ENCODE measurements at places on chromosomes 6 and 20. TPM values are rescaled to one million over a fixed set of nuclear protein-coding genes. Genes with fewer than 3 reads are reported as not detected.
A peak's percentile ranks its signal among the peaks of the same experiment; 100 is the strongest.

The RBPJL gene
- not detected for total RNA-seq

- no peak for DNase-seq
Observed at GRCh38 chr6:13941902-13942301, 17.1 kb downstream of the RNF182 start.

The PTPRK gene
- total RNA-seq, result 89.8 TPM

The OR2B6 gene
- not detected for total RNA-seq

DNA sequence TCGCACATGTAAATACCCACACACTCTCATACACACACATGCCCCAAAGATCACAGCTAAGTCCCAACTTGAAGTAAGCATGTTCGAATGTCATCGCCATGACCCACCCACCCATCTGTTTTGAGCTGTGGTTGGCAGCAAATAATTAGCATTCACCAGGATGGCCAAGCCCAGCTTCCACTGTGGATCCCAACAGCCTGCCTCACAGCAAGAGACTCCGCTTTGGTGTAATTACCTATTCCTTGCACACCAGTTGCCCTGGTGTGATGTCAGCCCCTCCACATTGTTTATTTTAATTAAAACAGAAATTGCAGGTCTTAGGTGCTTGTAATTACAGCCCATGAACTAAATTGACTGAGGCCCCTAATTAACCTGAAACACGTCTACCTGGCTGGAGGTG, 81.1 kb downstream of the MAFB start:
- no peak for DNase-seq

The PTPRT gene
- total RNA-seq, result not detected

GRCh38 chr6:15264902-15265761, 19.3 kb downstream of the JARID2 start:
- no peak for DNase-seq

DNA sequence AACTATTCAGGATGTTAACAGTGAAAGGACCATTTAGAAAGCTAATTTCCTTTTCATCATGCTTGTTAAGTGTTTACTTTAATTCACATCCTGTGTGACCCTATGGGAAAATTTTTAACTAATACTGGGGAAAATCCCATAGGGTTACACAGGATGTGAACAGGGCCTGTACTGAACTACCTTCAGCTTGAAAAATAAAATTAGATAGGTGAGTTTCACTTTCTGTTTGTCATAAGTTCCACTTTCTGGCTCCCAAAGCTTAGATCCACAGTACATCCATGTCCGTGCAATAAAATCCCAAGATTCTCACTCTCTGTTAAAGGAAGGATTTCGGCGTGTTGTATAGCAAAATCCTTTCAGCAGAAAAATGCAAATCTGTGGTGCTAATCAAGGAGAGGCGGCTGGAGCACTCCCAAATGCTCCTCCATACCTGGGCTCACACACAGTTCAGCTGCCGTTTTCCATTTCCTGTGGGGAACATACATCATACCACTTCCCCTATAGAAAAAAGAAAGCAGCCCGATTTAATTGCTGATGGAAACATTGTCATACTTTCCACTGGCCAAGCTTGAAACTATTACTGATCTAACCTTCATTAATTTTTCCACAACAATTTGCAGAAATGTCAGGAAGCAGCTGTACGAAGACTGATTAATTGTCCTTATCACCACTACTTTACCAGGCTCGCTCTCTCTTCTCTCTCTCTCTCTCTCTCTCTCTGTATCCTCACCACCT, 125.2 kb downstream of the HIVEP2 start:
- peak; percentile 69 for DNase-seq

- DNase-seq, result no peak
Observed at GRCh38 chr6:113169484-113169883, 687.7 kb upstream of the MARCKS start.

DNA sequence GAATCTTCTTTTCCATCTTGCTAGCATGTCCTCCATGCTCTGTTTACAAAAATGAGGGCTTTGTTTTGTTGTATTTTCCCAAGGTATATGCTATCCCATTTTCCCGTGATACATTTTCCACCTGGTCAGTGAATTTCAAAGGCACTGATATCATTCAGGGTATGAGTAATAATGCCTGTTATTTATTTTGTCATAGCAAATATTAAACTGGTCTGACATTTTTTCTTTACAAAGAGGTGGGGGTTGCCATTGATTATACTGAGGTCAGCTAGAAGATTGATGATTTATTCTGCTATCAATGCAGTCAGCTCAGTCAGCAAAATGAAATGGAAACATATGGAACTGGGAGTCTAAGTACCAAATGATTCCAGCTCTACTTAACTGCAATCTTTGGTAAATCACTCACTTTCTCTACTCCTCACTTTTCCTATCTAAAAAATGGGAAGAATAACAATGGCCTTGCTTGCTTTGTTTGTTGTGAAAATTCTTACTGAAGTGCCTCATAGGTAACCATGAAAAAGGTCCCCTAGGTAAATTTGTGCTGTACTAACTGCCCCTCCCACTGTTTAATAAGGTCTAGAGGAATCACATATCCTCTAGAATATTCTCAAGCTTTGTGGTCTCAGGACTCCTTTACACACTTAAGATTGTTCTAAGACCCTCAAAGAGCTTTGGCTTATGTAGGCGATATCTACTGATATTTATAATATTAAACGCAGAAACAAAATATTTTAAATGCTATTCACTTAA, 64.0 kb downstream of the ARHGAP18 start:
- DNase-seq, result no peak

GRCh38 chr6:154156135-154156896, 117.3 kb downstream of the OPRM1 start:
- peak; percentile 32 for DNase-seq

DNA sequence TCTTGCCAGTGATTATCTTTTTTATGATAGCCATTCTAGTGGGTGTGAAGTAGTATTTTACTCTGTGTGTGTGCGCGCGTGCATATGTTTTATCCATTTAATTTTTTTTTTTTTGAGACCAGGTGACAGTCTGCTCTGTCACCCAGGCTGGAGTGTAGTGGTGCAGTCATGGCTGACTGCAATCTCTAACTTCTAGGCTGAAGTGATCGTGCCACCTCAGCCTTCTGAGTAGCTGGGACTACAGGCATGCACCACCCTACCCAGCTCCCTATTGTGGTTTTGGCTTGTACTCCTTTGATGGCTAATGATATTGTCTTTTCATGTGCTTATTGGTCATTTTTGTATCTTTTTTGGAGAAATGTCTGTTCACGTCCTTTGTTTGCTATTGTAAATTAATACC, 33.3 kb downstream of the ITCH start:
- DNase-seq, result no peak

DNA sequence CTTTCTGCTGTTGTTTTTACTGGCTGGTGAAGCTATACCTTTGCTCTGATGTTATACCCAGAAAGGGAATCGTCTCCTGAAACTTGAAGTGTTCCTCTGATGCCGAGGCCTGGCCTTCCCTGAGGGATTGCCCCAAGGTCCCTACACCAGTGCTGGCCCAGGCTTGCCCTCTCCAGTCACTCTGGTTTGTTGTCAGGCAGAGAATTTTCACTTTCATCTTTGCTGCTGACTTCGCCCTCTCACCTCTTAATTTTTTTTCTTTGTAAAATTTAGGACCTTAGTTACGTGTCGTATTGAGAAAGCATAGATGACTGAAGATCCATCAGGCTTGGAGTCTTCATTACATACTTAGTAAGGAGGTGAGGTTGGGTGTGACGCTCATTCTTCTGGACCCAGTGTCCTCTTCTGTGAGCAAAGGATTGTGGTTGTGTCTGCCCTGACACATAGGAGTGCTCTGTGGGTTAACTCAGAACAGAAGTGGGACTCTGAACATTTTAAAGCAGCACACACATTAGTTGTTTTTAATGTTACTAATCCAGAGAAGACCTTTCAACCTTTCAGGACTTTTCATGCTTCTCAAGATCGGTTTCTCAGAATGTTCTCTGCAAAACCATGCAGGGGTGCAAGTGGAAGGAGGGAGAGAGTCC, 45.4 kb downstream of the TULP4 start:
- peak; percentile 44 for DNase-seq

GRCh38 chr6:119124079-119124824, 45.8 kb upstream of the FAM184A start:
- peak; percentile 47 for DNase-seq

The MCCD1 gene
- total RNA-seq, result not detected

The CCN2 gene
- total RNA-seq, result 57.2 TPM

- DNase-seq, result peak; percentile 83
Observed at GRCh38 chr6:145067430-145067829, 667.9 kb downstream of the EPM2A start.

DNA sequence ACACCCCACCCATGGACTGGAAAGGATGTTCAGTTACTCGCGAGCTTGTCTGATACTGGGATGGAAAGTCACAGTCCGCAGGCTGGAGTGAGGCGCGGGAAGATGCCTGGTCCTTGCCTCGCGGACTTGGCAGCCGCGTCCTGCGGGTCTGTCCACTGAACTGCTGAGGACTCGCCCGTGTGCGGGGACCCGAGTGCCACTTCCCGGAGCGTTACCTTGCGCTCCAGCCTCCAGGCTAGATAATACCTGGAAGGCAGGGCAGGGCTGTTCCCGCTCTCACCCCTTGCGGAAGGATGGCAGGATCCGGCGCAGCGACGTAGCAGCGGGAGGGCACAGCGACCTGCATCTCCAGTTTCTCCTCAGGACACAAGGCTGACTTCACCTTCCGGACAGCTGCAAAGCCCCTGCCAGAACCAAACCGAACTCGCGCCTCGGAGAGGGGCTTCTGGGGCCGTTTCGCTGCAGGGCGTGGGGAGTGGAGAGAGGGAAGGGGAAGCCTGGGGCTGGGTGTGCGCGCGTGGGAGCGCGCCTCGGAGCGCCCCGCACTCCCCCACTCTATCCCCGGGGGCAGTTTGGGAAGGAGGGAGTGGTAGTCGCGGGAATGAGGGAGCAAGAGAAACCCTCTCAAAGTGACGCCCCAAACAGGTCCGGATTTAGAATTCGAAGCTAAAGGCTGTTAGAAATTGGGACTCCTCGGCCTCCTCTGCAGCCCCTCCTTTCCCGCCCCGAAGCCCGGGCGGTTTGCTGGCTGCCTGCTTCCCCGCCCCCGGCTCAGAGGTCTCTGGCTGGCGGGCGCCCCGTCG, at the start of gene KCNQ5:
KCNQ5 (plus strand) TSS at position 774 of the 803 bp plus-strand sequence.
- peak; percentile 42 for DNase-seq

The FAM83C gene
- total RNA-seq, result 2.6 TPM

DNA sequence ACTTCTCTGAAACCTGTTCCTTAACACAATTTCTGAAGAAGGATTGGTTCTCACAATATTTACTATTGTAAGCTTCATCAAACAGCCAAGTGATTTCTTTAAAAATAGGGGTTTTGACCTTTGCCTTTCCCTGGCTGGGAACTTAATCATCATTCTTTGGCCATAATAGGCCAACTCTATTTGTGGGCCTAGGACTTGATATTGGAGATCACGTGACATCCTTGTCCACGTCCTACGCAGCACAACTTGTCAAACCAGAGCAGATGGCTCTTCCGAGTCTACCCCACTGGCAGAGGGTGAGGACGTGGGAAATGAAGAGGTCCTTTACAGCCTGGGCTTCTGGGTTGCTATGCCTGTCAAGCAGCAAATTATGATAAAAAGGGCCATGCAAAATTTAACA, 1030.6 kb downstream of the KIF16B start:
- no peak for DNase-seq

DNA sequence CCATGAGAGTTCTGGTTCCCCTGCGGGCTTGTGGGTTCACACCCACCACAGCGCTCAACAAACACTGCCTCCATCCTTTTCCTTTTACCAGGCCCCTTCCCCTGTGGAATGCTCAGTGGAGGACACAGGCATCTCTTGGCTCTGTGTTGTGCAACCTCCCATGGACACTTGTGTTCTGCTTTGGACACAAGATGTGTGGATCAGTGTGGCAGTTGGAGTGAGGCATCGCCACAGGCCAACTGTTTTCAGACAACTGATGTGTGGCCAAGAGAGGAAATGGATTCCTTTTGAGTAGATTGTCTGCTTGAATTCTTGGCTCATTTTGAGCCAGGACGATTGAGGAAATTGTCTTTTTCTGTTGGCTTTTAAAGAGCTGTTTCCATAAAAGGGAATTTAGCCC, 26.8 kb downstream of the CST8 start:
- no peak for DNase-seq

The MYLK2 gene
- total RNA-seq, result 0.07 TPM

The TINAG gene
- total RNA-seq, result not detected

- DNase-seq, result no peak
Observed at GRCh38 chr6:80667006-80667405, 560.5 kb downstream of the BCKDHB start.

- peak; percentile 16 for DNase-seq
Observed at GRCh38 chr20:44780226-44780625, 30.1 kb downstream of the RIMS4 start.

DNA sequence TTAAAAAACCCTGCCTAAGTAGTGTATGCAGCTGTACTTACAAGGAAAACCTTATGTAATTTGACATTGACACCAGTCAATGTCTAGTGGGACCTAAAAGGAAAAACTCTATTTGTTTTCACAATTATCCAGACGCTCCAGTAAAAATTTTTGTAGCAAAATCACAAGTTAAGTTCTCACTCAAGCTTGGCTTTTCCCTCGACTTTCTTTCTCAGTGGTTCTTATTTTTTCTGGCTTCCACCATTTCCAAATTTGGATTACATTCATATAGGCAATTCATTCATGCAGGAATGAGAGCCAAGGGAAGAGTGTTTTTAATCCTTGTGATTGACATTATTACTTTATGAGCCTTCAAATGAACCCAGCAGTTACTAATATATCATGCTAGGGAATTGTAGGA, 66.0 kb upstream of the ADGRG6 start:
- DNase-seq, result no peak

GRCh38 chr6:1613688-1614447, 4.2 kb downstream of the FOXC1 start:
- DNase-seq, result peak; percentile 36

The MAPK13 gene
- 34.0 TPM for total RNA-seq

DNA sequence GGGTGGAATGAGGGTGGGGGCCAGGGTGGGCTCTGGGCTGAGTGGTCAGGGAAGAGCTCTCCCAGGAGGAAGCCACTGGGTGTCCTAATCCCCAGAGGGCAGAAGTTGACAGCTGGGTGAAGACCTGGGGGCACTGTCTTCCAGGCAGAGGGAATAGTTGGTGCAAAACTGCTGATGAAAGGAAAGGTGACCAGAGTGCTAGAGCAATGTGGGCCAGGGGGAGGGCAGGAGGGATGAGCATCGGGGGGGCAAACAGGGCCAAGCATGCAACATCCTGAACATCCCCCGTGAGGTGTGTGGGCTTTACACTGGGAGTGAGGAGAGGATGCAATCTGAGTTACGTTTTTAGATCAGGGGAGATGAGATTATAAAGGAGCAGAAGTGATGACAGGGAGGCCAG, 97.8 kb downstream of the NOL4L start:
- no peak for DNase-seq

GRCh38 chr6:7561153-7561964, 19.9 kb downstream of the DSP start:
- peak; percentile 85 for DNase-seq

- DNase-seq, result peak; percentile 64
Observed at GRCh38 chr6:8435093-8435844, at the start of gene SLC35B3. SLC35B3 (minus strand) TSS chr6:8435545.

- no peak for DNase-seq
Observed at GRCh38 chr6:26071135-26071534, 16.1 kb upstream of the HFE start.

DNA sequence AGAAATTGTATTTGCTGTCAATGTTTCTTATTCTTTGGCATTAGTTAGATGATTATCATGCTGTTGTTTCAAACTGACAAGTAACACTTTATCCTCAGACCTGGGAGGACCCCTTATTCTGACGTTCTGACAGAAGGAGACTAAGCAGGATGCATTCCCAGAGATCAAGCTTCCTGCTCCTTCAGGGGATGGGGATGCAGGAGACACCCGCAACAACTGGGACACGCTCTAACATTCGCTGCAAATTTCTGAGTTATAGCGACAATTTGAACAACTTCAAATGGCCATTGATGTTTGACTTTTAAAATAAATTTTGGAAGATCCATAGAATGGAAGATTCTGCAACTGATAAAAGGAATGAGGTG, 69.0 kb upstream of the ZNF184 start:
- no peak for DNase-seq

The CCN6 gene
- total RNA-seq, result 0.11 TPM
